ENCODE measurements at places on chromosomes 4 and X. TPM values are rescaled to one million over a fixed set of nuclear protein-coding genes. Genes with fewer than 3 reads are reported as not detected.

DNA sequence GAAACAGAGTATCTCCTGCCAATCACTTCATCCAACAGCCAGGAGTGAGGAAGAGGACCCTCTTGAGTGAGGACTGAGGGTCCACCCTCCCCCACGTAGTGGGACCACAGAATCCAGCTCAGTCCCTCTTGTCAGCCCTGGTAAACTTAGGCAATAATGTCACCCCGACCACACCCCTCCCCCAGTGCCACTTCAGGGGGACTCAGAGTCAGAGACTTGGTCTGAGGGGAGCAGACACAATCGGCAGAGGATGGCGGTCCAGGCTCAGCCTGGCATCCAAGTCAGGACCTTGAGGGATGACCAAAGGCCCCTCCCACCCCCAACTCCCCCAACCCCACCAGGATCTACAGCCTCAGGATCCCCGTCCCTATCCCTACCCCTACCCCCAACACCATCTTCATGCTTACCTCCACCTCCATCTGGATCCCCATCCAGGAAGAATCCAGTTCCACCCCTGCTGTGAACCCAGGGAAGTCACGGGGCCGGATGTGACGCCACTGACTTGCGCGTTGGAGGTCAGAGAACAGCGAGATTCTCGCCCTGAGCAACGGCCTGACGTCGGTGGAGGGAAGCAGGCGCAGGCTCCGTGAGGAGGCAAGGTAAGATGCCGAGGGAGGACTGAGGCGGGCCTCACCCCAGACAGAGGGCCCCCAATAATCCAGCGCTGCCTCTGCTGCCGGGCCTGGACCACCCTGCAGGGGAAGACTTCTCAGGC lies at the start of the genes CSAG1 and MAGEA12:
TSS of gene CSAG1 (minus strand) at position 461 of the 715 bp plus-strand sequence. CDS start 1,261 bp downstream, outside the sequence.
TSS of gene MAGEA12 (plus strand) at position 497 of the 715 bp plus-strand sequence. CDS start 2,405 bp downstream, outside the sequence.
- ATAC-seq, result no peak

- no peak for ATAC-seq
Observed at GRCh38 chr4:89719536-89720090, 117.3 kb downstream of the SNCA start.

DNA sequence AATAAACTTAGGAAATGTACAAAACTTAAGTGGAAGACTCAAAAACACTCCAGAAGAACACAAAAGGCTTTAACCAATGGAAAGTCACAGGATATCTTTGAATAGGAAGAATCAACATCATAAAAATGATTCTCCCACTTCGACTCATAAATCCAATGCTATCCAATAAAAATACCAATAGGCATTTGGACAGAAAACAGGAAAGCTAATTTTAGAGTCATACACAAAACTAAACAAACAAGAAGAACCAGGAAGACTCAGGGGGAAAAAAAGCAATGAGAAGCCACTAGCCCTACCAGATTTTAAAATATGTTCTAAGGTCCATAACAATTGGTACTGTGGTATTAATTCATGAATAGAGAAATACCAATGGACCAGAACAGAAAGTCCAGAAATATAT lies 28.2 kb downstream of the SLC9A7 start:
- ATAC-seq, result no peak

The BEX4 gene
- total RNA-seq, result 51.2 TPM

- ATAC-seq, result no peak
Observed at GRCh38 chrX:5595570-5595969, 633.1 kb downstream of the NLGN4X start.

DNA sequence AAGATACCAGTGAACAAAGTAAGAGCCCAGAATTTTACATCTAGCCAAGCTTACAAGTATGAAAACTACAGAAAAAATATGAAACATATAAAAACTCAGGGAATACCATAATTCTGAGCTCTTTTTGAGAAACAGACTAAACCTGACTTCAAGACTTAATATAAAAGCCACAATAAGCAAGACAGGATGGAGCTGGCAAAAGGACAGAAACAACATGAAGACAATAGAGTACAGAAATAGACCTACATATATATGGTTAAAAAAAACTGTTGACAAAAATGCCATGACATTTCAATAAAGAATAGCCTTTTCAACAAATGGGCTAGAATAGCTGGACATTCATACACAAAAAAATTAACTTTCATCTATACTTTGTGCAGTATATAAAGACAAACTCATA lies 49.4 kb downstream of the UBA6 start:
- ATAC-seq, result no peak

The FABP2 gene
- total RNA-seq, result not detected

DNA sequence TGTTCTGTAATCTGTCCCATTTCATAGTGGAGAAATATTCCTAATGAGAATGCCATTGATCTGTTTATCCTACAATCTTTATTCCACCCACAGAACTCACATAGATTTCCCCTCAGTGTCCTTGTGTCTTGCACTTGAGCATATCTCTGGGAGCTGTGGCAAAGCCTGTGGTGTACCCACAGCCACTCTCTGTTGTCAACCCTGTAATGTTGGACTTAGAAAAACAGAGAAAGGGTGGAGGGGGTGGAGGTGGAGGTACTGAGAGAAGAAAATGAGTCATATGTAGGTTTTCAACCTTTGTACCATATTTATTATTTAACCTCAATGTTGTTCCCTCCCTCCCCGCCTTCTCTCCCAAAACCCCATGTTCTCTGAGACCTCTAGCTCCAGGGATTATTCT lies 46.9 kb upstream of the TLL1 start:
- no peak for ATAC-seq

GRCh38 chrX:9182041-9182440 lies 148.1 kb upstream of the FAM9B start:
- no peak for ATAC-seq

The UGT2B11 gene
- total RNA-seq, result not detected

GRCh38 chrX:118723376-118723775 lies 4.0 kb upstream of the IL13RA1 start:
- no peak for ATAC-seq

- no peak for ATAC-seq
Observed at GRCh38 chr4:173924561-173924960, 358.9 kb downstream of the FBXO8 start.

DNA sequence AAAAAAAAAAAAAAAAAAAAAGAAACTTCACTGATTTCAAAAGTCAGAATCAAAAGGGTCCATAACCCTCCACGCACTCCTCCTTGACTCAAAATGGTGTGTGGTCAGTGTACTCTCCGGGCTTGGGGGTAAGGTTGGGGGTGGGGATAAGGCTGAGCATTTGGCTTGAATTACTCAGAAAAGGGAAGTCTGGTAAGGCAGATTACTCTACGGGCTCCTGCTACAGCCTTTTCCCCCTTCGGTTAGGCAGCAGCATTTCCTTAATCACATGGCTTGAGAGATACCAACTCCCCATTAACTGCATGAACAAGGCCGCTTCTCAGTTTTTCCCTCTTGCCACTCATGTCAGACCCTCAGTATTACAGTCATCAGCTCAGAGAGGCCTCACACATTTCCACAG lies 135.4 kb upstream of the DUSP21 start:
- no peak for ATAC-seq

DNA sequence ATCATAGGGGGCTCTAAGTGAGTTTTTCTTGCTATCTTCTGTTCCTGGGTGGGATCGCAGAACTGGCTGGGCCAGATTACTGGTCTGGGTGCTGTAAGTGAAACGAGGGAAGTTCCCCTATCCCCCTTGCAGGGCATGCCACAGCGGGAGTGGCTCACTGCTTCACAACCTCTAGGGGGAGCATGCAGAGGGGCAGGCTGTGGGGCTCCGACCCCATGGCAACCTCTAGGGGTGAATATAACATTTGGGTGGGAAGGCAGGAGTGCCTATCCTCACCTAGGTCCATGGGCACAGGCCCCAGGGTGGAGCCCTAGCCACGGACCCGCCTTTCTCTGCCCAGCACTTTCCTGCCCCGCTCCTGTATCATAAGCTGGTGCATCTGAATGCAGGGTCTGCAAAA lies 1.7 kb upstream of the RRAGB start:
- no peak for ATAC-seq

DNA sequence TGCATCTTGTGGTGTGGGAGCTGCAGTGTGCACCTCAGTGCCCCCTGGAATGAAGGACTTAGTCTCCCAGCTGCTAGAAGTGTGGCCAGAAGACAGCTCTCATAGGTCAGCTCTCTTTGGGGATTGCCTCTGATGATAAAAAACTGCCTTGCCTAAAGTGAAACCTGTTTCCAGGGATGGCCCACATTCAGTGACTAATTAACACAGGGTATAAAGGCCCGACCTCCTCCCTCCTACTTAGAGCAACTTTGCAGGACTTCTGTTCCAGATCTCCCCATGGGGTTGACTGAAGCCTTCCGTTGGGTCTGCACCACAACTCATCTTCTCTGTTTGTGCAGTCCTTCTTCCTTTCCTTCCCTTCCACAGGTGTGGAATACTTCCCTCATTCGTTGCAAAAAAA lies 53.2 kb downstream of the SPINK2 start:
- ATAC-seq, result no peak

GRCh38 chrX:44235534-44235933 lies 107.9 kb downstream of the EFHC2 start:
- no peak for ATAC-seq

GRCh38 chr4:56648824-56649151 lies 32.3 kb downstream of the HOPX start:
- ATAC-seq, result no peak

GRCh38 chrX:138008281-138008680 lies 442.4 kb downstream of the ZIC3 start:
- ATAC-seq, result no peak

DNA sequence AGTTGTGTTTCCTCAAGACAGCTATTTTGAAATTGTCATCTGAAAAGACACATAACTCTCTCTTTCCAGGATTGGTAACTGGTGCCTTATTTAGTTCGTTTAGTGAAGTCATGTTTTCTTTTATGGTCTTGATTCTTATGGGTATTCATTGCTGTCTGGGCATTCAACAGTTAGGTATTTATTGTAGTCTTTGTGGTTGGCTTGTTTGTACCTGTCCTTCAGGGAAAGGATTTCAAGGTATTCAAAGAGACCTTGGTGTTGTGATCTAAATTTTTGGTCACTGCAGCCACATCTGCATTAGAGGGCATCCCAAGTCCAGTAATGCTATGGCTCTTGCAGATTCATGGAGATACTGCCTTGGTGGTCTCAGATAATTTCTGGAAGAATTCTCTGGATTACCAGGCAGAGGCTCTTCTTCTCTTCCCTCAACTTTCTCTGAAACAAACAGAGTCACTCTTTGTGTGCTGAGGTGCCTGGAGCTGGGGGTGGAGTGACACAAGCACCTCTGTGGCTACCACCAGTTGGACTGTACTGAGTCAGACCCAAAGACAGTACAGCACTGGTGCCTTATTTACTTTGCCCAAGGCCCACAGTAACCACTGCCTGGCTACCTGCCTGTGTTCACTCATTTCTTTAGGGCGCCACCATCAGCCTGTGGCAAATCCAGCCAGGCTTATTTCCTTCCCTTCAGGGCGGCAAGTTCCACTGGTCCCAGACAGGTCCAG lies 620.4 kb downstream of the KCNIP4 start:
- ATAC-seq, result no peak

- ATAC-seq, result no peak
Observed at GRCh38 chr4:186002853-186003252, 66.1 kb upstream of the TLR3 start.

DNA sequence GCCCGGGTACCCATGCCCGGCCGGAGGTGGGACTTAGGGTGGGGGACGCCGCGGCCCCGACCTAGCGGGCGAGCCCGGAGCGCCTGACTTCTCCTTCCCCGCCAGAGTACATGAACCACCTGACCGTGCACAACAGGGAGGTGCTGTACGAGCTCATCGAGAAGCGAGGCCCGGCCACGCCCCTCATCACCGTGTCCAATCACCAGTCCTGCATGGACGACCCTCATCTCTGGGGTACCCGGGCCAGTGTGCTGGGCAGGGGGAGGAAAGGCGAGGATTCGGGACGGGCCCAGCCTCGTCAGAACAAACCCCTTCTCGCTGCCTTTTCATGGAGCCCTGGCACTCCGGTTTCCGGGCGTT lies 622 bp downstream of the TAFAZZIN start:
- peak; percentile 73 for ATAC-seq

GRCh38 chrX:104284507-104284906 lies 29.8 kb upstream of the ESX1 start:
- no peak for ATAC-seq

DNA sequence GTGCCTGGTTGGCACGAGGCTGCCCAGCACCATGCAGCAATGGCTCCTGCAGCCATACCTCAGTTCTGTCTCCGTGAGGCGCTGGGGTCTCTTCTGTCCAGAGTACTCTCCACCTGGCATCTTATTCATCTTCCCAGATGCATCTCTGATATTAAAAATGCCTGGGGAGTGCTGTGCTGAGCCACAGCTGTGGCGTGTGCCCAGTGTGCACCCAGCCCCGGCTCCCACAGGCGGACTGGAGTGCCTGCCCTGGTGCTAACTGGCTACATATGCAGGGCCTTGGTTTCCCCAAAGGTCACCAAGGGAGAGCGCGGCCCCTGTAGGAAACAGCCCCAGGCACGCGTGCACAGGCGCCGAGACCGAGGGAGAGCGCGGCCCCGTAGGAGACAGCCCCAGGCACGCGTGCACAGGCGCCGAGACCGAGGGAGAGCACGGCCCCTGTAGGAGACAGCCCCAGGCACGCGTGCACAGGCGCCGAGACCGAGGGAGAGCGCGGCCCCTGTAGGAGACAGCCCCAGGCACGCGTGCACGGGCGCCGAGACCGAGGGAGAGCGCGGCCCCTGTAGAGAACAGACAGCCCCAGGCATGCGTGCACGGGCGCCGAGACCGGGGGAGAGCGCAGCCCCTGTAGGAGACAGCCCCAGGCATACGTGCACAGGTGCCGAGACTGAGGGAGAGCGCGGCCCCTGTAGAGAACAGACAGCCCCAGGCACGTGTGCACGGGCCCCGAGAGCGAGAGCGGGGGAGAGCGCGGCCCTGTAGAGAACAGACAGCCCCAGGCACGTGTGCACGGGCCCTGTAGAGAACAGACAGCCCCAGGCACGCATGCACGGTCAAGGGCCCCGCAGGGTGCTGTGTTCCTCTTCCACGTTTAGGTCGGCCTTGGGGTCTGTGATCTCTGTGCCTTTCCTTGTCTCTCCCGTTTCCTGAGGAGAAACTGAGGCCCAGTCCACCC lies 14.5 kb downstream of the TMEM175 start:
- no peak for ATAC-seq

- ATAC-seq, result peak; percentile 95
Observed at GRCh38 chr4:112817933-112818593, 181.1 kb downstream of the LARP7 start.

The CORIN gene
- total RNA-seq, result 0.47 TPM

The RAB28 gene
- total RNA-seq, result 14.8 TPM

DNA sequence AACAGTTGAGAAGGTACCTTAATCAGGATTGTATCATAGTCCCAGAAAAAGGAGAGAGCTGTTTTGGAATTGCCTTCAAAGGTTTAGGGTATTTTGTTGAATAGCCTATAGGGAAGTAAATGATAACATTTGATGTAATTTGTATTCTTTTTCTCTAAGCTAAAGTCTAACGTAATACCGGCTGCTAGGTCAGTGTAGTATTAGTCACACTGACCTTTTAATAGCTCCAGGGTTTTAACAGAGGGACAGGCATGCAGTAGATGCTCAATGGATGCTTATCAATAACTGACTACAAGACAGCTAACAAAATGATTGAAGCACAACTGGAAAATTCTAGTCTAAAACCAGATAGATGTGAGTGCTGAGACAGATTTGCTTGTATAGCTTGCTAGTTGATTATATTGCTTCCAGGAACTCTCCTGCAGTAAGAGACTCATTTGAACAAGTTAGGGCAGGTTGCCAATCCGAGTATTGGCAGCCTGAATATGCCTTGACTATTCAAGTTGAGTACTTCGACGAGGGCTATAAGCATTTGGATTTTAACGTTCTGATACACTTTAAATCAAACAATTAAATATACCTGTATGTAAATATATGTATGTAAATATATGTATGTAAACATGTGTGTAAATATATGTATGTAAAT lies 16.5 kb upstream of the PNPLA4 start:
- no peak for ATAC-seq

The CXCL1 gene
- 3.1 TPM for total RNA-seq

The NKX6-1 gene
- total RNA-seq, result 86.0 TPM

Measured in gastroesophageal sphincter (tissue), 4 donors.